Fibroblast of skin of right quadriceps (primary cell): ENCODE measurements at places on chromosomes 6 and 20.

DNA sequence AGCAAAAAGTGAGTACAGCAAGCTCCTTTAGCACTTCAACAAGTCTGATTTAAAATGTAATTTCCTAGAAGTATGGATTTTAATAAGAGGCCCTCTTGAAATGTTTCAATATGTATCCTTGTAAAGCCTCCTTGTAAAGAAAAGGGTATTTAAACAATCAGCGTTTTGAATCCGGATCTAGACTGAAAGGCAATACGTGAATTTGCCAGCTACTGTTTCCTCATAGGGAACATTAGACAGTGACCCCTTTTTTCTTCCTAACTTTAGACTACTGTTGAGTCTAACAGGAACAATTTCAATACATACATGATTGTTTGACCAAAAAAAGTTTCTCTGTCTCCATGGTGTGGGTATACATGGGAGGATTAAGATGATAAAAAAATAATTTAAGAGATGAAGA, 395.0 kb downstream of the TFAP2A start:
- no peak for DNase-seq

GRCh38 chr6:43532201-43532600, 15.3 kb downstream of the POLR1C start:
- DNase-seq, result no peak

- no peak for DNase-seq
Observed at GRCh38 chr6:167736486-167737204, 90.1 kb upstream of the AFDN start.

DNA sequence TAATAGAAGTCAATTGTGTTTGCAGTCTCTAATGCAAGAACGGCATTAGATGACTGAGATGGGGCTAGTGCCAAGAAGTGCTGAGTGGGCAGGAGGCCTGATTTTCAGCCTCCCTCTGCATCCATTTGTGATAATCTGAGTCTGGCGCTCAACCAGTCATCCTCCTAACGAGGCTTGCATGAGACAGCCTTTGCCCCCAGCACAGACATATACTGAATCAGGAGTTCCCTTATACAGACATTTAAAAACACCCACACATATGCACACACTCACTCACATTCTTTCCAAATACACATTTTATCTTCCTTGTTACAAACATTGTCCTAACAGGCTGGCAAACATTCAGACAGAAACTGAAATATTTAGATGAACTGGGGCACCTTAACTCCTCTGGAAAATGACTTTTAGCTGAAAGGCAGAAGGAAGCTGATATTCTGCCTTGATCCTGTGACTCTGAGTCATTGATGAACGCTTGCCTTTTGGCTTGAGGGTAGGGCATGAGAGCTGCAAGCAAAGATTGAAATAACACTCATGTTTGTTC, 562.3 kb downstream of the DHX35 start:
- no peak for DNase-seq

DNA sequence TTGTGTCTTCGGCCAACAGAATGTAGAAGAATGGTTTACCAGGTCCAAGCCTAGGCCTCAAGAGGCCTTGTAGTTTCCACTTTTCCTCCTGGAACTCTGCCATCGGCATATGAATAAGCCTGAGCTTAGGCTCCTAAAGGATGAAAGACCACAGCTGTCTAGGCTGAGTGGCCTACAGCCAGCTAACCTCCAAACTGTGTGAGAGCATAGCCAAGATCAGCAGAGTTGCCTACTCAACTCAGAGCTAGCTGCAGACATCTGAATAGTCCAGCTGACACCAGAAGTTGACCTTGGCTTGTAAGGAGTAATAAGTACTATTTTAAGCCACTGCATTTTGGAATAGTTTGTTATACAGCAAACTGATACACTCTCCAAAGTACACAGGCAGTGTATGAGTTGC, 52.6 kb upstream of the SMIM29 start:
- DNase-seq, result peak; percentile 73

DNA sequence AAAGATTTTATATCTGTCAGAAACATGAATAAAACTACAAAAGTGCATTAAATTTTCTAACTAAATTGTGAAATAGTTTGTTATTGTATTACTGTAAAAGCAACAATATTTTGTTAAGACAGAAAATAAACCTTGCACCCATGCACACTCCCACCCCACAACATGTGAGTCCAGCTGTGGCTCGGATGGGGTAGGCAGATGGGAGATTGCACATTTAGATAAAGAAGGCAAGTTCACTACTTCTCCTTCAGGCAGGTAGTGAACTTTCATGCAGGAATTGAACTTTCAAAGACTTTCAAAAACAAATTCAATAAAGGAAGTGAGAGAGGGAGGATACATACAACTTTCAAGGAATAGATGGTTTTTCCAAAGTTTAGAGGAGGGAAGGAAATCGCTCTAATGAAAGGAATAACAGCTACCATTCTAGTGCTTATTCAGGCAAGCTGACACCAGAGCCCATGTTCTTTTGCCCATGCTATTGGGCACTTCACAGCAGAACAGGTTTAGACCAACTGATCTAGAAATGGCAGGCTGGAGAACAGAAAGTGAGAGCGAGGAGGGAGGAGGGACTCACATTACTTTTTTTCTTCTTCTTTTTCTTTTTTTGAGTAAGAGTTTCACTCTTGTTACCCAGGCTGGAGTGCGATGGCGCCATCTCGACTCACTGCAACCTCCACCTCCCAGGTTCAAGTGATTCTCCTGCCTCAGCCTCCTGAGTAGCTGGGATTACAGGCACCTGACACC, 28.5 kb downstream of the SF3B5 start:
- DNase-seq, result no peak

DNA sequence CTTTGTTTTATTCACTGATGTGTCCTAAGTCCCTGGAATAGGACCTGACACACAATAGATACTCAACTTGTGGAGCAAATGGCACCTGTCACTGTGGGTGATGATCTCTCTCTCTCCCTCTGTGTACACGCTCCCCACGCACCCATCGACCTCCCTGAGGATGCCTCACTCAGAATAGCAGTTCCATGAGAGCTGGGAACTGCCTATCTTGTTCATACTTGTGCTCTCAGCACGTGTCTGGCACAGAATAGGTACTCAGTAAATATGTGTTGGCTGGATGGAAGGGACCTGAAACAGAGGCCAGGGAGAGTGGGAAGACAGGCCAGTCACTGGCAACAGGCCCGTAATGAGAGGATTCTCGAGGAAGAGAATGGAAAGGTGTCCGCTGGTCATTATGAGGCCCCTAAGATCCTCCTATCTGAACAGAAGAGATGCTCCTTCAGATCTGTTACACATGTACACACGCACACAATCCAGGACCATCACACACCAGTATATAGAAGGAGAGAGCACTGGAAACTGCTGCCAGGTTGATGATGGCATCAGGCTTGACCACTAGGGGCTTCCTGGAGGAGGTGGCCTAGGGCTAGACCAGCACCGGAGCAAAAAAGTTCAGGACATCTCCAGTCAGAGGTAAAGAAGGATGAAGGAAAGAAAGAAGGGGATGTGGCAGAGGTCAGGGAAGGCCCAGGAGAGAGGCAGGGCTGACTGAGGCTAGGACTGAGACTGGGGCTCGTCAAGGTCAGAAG, 30.9 kb downstream of the VEGFA start:
- no peak for DNase-seq

GRCh38 chr6:140202964-140203515, 828.6 kb upstream of the CITED2 start:
- no peak for DNase-seq

DNA sequence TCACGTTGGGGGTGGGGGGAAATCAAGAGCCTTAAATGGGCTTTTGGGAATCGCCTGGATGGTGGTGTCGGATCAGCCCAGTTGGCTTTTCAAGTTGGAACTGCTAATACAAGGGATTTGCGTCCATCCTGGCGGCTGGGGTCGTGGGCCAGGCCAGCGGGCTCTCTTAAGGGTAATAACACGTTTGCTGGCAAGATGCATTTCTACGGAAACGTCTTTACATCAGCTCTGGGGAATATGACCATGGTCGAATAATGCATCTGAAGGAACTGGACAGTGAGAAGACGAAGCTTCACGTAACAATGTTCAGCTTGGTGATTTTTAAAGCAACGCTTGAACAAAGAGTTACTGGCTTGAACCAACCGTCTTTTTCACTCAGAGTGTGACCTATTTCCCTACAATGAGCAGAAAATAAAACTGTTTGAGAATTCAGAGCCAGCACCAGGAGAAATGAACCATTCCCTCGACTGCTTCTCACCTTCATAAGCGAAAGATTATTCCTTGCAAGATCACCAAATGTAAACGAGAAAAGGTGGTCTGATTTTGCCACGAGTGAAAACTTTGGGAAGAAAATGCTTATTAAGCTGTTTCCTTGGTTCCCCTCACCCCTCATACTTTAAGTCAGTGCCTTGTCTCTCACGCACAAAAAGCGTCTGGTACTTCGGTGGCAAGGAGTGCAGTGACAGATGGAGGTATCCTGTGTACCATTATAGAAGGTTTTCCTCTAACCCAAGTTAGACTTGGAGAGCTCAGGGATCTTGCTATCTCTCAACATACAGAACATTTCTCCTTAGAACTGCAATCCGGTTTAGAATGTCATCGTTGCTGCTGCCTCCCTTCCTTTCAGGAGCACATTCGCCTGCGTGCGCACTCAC, 1.4 kb upstream of the MARCKS start:
- DNase-seq, result peak; percentile 63

GRCh38 chr6:106452628-106453027, 92.1 kb downstream of the CRYBG1 start:
- no peak for DNase-seq

DNA sequence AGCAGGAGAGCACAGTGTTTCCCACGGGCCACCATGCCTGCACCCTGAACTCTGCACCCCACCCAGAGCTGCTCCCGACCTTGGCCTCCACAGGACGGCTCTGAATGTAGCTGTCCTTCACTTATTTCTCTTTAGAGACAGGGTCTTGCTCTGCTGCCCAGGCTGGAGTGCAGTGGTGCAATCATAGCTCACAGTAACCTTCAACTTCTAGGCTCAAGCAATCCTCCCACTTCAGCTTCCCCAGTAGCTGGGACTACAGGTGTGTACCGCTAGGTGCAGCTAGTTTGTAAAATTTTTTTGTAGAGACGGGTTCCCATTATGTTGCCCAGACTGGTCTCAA, 130.9 kb downstream of the AGPAT4 start:
- no peak for DNase-seq

DNA sequence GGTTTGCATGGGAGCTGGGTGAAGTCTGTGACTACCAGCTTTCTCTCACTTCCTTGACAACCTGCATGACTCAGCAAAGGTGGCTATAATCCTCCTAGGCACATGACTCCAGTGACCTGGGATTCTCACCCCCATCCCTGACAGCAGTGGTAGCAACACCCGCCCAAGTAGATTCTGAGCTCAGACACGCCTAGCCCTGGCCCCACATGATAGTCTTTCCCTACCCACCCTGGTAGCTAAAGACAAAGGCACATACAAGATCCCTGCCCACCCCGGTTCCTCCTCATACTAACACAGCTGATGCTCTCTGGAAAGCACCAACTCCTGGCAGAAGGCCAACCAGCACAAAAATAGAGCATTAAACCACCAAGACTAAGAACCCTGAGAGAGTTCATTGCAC, 25.9 kb upstream of the CRISP1 start:
- no peak for DNase-seq

DNA sequence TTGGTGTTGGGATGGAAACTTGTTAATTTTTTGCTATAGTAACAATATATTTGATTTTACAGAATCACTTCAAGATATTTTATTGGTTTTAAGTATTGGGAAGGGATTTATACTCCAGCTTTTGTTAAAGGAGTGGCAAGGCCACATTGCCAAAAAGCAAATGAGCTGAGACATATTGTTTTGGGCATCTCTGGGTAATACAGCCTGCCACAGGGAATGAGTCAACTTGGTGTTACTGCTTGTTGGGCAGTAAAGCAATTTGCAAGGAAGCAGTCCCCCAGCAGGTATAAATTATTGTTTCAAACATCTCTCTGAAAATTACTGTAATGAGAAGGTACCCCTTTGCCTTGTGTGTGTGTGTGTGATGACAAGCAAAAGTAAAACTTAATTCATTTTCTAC, 868.3 kb upstream of the FLRT3 start:
- DNase-seq, result no peak

- DNase-seq, result no peak
Observed at GRCh38 chr6:53864781-53865180, 70.0 kb downstream of the LRRC1 start.

- DNase-seq, result no peak
Observed at GRCh38 chr20:48571949-48572847, 255.6 kb downstream of the PREX1 start.

- no peak for DNase-seq
Observed at GRCh38 chr6:9208966-9209365, 773.6 kb upstream of the SLC35B3 start.

DNA sequence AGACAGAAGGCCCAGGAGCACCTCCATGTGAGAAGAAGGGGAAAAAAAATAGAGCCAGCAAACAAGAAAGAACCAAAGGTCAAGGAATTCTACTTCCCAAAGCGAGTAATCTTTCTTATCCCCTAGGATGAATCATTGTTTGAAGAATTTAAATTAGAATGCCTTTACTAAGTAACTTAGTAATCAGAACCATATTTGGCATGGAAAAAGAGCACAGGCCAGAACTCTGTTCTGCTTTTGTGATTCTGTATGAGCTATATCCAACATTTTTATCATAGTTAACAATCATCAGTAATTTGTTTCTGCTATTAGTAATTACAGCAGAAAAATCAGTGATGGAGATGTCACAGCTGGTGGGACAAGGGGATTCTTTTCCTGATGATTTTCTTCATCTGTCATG, 228.8 kb upstream of the FAM83B start:
- DNase-seq, result peak; percentile 93

GRCh38 chr20:32378461-32378860, 20.3 kb downstream of the ASXL1 start:
- no peak for DNase-seq

DNA sequence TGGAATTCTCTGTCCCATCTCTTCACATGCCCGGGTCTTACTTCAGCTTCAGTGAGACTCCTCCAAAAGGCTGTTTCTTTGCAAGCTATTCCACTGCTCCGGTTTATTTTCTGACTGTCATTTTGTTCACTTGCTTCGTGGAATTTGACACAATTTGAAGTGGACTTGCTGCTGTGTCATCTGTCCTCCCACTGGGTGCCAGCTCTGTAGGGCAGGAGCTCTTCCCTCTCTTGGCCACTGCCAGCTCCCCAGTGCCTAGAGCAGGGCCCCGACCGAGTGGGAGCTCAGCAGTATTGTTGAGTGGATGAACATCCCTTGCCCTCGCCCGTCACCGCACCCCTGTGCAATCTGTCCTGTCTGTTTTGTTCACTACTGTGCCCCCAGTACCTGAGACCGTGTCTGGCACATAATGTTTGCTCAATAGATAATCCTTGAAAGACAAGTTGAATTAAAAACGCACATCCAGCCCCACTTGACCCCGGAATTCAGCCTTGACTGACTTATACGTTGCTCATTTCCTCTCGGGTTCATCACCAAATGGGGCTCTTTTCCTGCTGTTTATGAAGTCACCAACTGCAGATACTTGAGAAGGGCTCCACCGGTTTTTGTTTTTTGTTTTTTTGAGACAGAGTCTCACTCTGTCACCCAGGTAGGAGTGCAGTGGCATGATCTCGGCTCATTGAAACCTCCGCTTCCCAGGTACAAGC, 170.3 kb upstream of the KCNG1 start:
- peak; percentile 58 for DNase-seq

- peak; percentile 98 for DNase-seq
Observed at GRCh38 chr20:36605399-36606157, at the start of gene RAB5IF. TSS of gene RAB5IF (plus strand) at chr20:36605779. CDS start at chr20:36605952, 173 bp downstream.

- DNase-seq, result peak; percentile 2
Observed at GRCh38 chr6:117396228-117396627, 29.5 kb downstream of the ROS1 start.

GRCh38 chr6:116969211-116969863, 92.3 kb downstream of the RFX6 start:
- DNase-seq, result peak; percentile 32
